ENCODE measurements at places on chromosomes 2 and 18. TPM values are rescaled to one million over a fixed set of nuclear protein-coding genes. Genes with fewer than 3 reads are reported as not detected.

UGT1A8 gene
- not detected for total RNA-seq

ZBTB7C gene
- total RNA-seq, result not detected

CYBRD1 gene
- 24.5 TPM for total RNA-seq

ARHGAP25 gene
- 15.0 TPM for total RNA-seq

OTX1 gene
- total RNA-seq, result 0.11 TPM

DSC1 gene
- not detected for total RNA-seq

NT5C1B gene
- total RNA-seq, result not detected

EVA1A gene
- 25.4 TPM for total RNA-seq

AMER3 gene
- not detected for total RNA-seq

CCDC68 gene
- total RNA-seq, result 0.34 TPM

FBXO36 gene
- total RNA-seq, result 1.6 TPM

COLEC11 gene
- total RNA-seq, result 0.65 TPM

CACNB4 gene
- 0.26 TPM for total RNA-seq

SLC23A3 gene
- 0.54 TPM for total RNA-seq

ARHGAP28 gene
- 1.1 TPM for total RNA-seq

THUMPD2 gene
- total RNA-seq, result 4.6 TPM

FBXO15 gene
- total RNA-seq, result 0.09 TPM

CDH20 gene
- 0.11 TPM for total RNA-seq

HOXD9 gene
- total RNA-seq, result 17.0 TPM

All from dermis lymphatic vessel endothelial cell (primary cell).